ENCODE measurements at places on chromosomes 1 and 21. TPM values are rescaled to one million over a fixed set of nuclear protein-coding genes. Genes with fewer than 3 reads are reported as not detected.

The NHLH1 gene
- total RNA-seq: under 0.01 TPM

The ITLN2 gene
- total RNA-seq: not detected

The KIF21B gene
- total RNA-seq: 0.22 TPM

The TIE1 gene
- 1.6 TPM for total RNA-seq

The CBS gene
- total RNA-seq: 31.9 TPM

The SLC41A1 gene
- 30.3 TPM for total RNA-seq

The DHRS3 gene
- 110 TPM for total RNA-seq

The ODF2L gene
- total RNA-seq: 55.1 TPM

The LCE6A gene
- total RNA-seq: not detected

The SLAMF1 gene
- not detected for total RNA-seq

The KIAA0040 gene
- total RNA-seq: 1.3 TPM

The IL12RB2 gene
- under 0.01 TPM for total RNA-seq

The CELA2B gene
- not detected for total RNA-seq

The NDUFV3 gene
- 64.4 TPM for total RNA-seq

The ABCG1 gene
- not detected for total RNA-seq

The FMO5 gene
- 5.2 TPM for total RNA-seq

The PPM1J gene
- 0.65 TPM for total RNA-seq

The SLC37A1 gene
- 3.9 TPM for total RNA-seq

The ZSCAN20 gene
- total RNA-seq: 9.8 TPM

The CFHR1 gene
- total RNA-seq: 1.5 TPM

The MRPL55 gene
- 27.0 TPM for total RNA-seq

The ARHGEF19 gene
- total RNA-seq: 12.7 TPM

The ATAD3C gene
- 0.13 TPM for total RNA-seq

The LRIF1 gene
- 15.5 TPM for total RNA-seq

The LCE2A gene
- total RNA-seq: not detected

The WNT4 gene
- total RNA-seq: not detected

The TRIM67 gene
- total RNA-seq: 0.22 TPM

The TCP10L gene
- total RNA-seq: 0.39 TPM

The LCE1F gene
- total RNA-seq: not detected

The TTC22 gene
- total RNA-seq: under 0.01 TPM

The TAL1 gene
- total RNA-seq: 0.22 TPM

The COL8A2 gene
- 53.4 TPM for total RNA-seq

The CFAP45 gene
- 0.65 TPM for total RNA-seq

The CYYR1 gene
- under 0.01 TPM for total RNA-seq

The ZBTB18 gene
- total RNA-seq: 8.5 TPM

The LCE1C gene
- total RNA-seq: not detected

All from articular chondrocyte of knee joint (primary cell).